ENCODE measurements at places on chromosomes 2 and 18.

GRCh38 chr18:32321826-32322225, 132.0 kb downstream of the MEP1B start:
- DNase-seq = no peak

GRCh38 chr2:26399771-26400376, 1.8 kb upstream of the DRC1 start:
- DNase-seq = no peak

GRCh38 chr2:199460846-199461710, 3.3 kb upstream of the SATB2 start:
- no peak for DNase-seq

DNA sequence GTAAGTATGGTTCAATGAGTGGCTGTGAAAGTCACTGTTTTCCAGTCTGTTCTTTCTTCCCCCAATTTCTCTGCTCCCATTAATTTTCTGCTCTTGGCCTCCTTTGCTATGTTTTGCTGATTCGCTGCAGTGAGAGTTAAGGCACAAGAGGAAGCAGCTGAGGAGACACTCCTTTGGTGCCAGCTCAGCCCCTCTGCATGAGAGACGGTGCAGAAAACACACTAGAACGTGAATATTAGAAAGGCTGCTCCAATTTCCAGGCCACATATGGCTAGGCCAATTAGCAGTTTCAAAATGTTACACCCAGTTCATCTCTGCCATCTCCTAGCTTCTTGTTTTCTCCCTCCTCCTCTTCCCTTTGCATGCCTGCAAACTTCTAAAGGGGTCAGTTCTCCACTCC, 38.9 kb downstream of the AKAIN1 start:
- no peak for DNase-seq

DNA sequence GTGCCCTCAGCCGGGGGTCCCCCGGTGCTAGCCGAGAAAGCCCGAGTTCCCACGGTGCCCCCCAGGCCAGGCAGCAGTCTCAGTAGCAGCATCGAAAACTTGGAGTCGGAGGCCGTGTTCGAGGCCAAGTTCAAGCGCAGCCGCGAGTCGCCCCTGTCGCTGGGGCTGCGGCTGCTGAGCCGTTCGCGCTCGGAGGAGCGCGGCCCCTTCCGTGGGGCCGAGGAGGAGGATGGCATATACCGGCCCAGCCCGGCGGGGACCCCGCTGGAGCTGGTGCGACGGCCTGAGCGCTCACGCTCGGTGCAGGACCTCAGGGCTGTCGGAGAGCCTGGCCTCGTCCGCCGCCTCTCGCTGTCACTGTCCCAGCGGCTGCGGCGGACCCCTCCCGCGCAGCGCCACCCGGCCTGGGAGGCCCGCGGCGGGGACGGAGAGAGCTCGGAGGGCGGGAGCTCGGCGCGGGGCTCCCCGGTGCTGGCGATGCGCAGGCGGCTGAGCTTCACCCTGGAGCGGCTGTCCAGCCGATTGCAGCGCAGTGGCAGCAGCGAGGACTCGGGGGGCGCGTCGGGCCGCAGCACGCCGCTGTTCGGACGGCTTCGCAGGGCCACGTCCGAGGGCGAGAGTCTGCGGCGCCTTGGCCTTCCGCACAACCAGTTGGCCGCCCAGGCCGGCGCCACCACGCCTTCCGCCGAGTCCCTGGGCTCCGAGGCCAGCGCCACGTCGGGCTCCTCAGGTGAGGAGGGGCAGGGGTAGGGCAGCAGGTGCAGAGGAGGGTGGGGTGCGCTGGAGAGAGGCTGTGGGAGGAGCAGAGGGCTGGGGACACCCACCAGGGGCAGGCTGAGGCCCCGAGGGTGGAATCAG, 14.1 kb upstream of the GMPPA start:
- no peak for DNase-seq

DNA sequence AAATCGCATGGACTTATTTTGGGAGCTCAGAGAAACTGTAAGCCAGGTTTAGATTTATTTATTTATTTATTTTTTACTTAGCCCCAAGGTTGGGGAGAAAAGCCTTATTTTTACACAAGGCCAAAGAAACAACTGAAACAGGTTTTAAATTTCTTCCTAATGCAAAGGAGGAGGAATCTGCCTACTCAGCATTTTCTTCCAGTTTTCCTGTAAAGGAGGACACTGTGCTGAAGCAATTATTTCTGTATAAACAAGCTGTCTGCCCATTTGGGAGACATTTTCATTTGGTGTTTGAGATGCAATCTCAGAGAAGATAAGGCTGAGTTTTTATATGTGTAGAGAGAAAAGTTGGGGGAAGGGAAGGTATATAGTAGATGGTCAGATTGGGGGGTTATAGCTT, 125.0 kb downstream of the ETAA1 start:
- no peak for DNase-seq

GRCh38 chr2:226803410-226803809, 3.8 kb upstream of the IRS1 start:
- no peak for DNase-seq
